ENCODE measurements at places on chromosomes 2 and 18.

- no peak for DNase-seq
Measured at GRCh38 chr18:77140439-77141109, 8.0 kb upstream of the MBP start.

DNA sequence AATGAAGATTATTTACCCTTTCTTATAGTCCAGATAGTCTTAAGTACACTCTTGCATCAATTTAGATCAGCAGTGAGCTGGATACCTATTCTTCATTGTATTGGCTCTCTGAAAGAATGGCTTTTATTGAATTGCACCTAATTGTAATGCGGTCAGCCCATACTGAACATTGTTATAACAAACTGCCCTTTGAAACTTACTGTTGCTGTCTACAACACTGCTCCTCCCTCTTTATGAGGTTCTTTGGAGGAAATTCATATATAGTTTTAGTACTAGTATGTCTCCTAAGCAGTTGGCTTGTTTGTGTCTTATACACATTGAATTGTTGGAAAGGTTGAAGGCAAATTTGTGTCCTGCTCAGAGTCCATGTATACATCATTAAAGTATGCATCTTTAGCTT is 66.5 kb upstream of the UGP2 start:
- DNase-seq, result no peak

DNA sequence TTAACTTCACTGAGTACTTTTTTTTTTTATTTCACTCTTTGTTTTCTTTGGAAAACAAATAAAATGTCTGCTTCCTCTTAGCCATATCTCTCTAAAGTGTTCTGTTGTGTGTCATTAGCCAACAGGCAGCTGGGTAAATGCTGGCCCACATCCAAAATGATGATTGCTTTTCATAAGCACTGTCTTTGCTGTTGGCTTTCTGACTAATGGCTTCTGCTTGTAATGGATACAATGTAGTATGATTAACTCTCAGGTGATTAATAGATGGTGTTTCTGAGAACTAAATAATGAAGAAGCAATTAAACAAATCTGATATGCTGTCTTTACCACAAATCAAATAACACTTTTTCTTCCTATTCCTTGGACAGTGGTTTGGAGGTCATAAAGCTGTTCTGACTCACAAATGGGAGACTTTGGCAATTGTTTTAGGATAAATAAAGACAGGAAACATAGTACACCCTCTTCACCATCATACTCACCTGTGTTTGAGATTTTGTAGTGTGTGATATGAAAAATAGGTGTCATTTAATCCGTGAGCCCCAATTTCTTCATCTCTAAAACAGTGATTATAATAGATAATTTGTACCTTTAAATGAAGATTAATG is 888.4 kb downstream of the TSN start:
- peak; percentile 86 for DNase-seq

DNA sequence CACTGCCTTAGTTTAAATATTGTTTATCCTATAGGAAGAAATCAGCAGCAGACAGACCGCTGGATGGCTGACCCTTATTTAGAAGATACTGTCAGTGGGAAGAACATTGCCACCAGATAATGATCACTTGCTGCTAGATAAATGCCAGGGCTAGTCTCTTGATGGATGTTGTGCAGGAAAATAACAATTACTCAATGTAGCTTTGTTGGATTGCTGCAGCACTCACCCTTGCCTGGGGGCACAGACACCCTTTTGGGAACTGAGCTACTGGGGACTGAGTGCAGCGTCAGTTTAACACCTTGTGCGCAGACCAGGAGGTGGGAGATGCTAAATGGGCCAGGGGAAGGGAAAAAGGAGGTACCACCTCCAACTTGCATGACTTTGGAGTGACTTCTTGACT is 64.2 kb upstream of the CAPN13 start:
- no peak for DNase-seq

DNA sequence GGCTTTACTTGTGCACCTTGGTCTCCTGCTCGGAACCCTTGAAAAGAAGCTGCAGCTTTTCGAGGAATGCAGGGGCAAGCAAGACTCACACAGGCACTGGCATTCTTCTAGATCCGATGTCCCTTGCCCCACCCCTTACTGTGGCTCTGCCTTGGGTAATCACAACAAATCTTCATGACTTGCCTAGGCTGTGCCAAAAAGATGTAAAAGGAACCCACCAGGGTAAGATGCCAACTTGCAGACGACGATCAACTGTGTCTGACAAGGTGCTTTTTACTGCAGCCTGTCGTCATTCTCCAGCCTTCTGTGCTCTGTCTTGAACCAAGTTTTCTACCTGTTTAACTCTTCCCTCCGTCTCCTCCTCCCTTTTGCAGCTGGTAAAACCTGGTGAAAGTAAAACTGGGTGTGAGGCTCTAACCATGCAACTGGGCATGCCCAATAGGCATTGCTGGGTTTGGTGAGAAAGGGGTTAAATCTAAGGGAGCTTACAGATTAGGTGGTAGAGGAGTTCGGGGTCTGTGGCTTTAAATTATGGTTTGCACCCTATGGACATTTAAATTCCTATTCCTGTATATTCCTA is 909 bp upstream of the NRXN1 start:
- no peak for DNase-seq

Measured in NCI-H1092 (cell line).